ENCODE measurements at places on chromosomes 3 and 15. TPM values are rescaled to one million over a fixed set of nuclear protein-coding genes. Genes with fewer than 3 reads are reported as not detected.

DNA sequence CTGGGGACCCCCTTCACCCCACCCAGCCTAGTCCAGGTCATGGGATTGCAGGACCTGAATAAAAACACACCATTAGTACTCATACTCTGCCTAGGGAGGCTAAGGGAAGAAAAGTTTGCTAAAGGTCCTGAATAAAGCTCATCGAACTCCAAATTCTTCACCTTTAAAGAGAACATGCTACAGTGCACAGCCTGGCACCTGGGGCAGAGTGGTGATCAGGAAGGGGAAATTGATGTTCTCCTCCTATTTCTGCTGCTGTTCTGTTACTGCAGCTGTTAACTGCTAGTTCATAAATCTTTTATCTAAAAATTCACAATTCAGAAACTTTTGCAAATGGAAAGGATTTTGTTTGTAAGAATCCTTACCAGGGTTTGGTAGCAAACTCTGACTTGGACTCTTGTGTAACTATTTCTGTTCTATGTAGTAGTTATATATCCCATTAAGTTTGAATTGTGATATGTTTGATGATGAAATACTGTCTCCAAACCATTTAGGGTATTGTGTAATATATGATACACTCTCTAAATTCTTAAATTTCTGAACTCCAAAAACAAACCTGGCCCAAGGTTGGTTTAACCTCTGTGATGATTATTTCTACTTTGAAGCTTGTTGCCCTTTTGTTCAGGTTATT lies 27.9 kb downstream of the MCTP2 start:
- DNase-seq = no peak

DNA sequence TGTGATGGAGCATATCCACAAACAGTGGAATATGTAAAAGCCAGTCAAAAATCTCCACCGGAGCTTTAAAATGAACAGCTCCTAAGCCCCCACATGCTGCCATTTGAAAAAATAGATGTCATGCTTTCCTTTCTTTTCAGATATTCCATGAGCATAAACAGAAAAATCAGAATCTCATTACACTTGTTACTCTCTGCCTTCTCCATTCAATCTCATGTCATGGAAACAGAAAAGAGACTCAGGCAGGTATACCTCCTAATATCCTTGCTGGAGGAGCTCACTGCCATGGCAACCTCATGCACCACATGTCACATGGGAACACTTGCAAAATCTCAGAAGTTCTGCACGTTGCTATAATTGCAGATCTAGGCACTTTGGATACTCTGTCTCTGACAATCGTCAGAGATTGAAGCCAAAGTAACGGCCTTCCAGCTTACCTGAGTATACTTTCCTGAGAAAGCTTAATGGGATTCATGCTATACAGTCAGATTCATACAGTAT lies 317.0 kb upstream of the ADAMTS9 start:
- no peak for DNase-seq

Gene THPO
- not detected for total RNA-seq

DNA sequence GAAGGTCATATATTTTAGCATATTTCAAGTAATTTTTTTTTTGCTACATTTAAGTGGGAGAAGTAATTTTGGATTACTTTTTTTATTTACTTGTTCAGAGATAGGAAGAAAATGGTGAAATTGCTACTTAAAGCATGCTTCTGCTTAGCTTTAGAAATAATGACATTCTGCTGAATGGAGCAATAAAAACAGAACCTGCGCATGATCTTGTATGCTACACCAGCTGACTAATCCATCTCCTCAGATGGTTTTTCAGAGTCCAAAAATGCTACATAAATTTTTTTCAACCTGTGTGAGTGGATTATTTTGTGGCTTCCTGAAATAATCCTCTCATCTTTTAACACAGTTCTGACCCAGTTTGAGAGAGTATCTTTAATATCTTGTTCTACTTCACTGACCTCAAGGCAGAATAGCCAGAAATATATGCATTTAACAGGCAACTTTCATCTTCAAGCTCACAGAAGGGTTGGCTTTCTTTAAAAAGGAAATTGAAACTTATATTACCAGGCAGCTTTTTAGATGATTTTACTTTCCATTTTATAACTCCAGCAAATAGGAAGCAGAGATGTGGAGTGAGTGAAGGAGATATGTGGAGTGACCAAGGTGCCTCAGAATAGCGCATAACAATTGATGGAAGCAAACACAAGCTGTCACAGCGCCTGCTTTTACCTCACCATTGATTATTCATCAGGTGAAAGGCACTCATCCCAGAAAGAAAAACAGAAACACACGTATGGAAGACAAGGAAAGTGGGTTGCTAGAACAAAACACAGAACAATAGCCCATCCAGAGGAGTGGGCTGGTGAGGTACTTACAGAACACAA lies 136.6 kb downstream of the TGFBR2 start:
- no peak for DNase-seq

DNA sequence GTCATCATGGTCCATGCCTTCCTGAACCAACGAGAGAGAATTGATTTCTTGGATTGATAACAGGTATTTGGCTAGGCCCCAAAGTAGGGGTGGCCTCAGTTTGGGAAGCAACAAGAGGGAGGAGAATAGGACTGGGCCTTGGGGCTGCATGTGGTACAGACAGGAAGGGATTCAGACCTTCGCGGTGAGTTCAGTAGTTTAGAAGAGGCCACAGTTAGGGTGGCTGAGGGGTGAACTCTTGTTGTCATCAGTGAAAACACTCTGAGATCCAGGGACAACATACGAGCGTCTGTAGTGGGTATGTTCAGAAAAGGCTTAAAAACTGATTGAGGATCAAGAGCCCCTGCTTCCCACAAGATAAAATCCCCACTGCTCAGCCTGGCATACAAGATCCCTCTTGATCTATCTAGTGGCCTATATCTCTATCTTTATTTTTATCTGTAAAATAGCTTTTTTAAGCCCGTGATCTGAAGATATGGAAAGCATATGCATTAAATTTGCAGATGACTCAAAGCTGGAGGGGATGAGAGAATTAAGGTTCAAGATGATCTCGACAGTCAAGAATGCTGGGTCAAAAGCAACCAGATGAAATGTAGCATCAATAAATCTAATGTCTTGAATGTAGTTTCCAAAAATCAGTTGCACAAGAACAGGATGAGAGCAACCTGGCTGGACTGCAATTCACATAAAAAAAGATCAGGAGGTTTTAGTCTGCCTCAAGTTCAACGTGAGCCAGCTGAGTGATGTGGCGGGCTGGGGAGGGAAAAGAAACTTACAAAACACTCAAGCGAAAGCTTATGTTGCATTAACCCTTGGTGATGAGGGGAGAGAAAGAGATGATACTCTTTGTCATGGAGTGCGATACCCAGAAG lies 221.1 kb upstream of the TLE3 start:
- no peak for DNase-seq

- DNase-seq = peak; percentile 35
Measured at GRCh38 chr3:45182915-45183871, 37.0 kb upstream of the CDCP1 start.

Gene EFCC1
- total RNA-seq = 1.0 TPM

Gene STRIT1
- not detected for total RNA-seq

Gene IL5RA
- not detected for total RNA-seq

Gene STX19
- not detected for total RNA-seq

DNA sequence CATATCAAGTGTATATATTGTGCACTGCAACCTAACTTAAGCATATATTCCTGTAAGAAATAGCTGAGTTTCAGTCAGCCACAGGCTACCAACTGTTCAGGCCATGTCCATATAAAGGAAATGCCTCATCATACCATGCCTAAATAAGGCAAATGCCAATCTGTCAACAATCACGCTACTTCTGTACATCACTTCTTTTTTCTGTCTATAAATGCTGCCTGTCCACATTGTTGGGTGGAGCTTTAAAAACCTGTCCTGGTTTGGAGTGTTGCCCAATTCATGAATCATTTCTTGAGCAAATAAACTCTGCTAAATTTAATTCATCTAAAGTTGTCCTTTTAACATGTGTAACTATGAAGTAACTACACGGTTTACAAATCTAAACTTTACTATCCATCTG lies 1091.9 kb downstream of the NSUN3 start:
- no peak for DNase-seq

Data from HCT116 (cell line).